ENCODE measurements at places on chromosomes 16 and 17. TPM values are rescaled to one million over a fixed set of nuclear protein-coding genes. Genes with fewer than 3 reads are reported as not detected.

SYNGR3 gene
- 53.5 TPM for total RNA-seq

SPIRE2 gene
- 21.1 TPM for total RNA-seq

KIF19 gene
- total RNA-seq, result 0.60 TPM

CHST4 gene
- total RNA-seq, result 9.9 TPM

CNGB1 gene
- total RNA-seq, result not detected

ATP2C2 gene
- total RNA-seq, result 4.3 TPM

CACNA1H gene
- total RNA-seq, result 38.0 TPM

TOX3 gene
- total RNA-seq, result 17.6 TPM

SHISA9 gene
- total RNA-seq, result 38.8 TPM

C17orf78 gene
- not detected for total RNA-seq

CCL18 gene
- not detected for total RNA-seq

CACNG4 gene
- total RNA-seq, result 2.3 TPM

SPATA32 gene
- 0.15 TPM for total RNA-seq

DNA sequence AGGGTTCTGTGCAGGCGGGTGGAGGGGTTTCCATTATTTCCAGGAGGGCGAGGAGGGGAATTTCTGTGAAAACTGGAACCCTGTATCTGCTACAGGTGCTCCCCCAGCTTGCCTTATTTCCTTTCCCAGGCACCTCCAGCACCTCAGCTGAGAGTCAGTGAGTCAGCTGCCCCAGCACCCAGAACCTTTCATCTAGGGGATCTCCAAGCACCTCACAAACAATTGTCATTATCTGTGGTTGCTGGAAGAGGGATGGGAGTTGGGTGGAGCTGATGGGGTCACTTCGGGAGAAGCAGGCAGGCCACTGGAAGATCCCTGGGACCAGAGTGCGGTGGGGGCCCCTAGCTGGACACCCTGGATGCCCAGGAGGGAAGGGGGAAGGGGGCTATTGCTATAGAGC lies 10.0 kb upstream of the CLUH start:
- H3K4me1 ChIP-seq, result peaks cover 30% of the 10 kb centered on the region
- peaks cover 4% of the 10 kb centered on the region for H3K36me3 ChIP-seq
- H3K27me3 ChIP-seq, result peaks cover 8% of the 10 kb centered on the region
- no peak overlapping the region for H3K27ac ChIP-seq
- H3K4me3 ChIP-seq, result no peak overlapping the region
- no peak for DNase-seq

GRCh38 chr17:20955427-20956323 lies 87.1 kb downstream of the USP22 start:
- no peak overlapping the region for H3K27ac ChIP-seq
- no peak overlapping the region for H3K4me3 ChIP-seq
- no peak for DNase-seq
- peaks cover 9% of the 10 kb centered on the region for H3K4me1 ChIP-seq

- peaks cover 12% of the 10 kb centered on the region for H3K27me3 ChIP-seq
- no peak overlapping the region for H3K4me3 ChIP-seq
- H3K4me1 ChIP-seq, result peaks cover 54% of the 10 kb centered on the region
- H3K36me3 ChIP-seq, result peaks cover 9% of the 10 kb centered on the region
- no peak for DNase-seq
- H3K27ac ChIP-seq, result no peak overlapping the region
Measured at GRCh38 chr17:49760932-49761558, 2.9 kb downstream of the FAM117A start.

- no peak overlapping the region for H3K27ac ChIP-seq
- DNase-seq, result no peak
- no peaks in the 10 kb centered on the region for H3K4me1 ChIP-seq
- no peak overlapping the region for H3K4me3 ChIP-seq
Measured at GRCh38 chr16:48218473-48218872, 25.6 kb upstream of the LONP2 start.

GRCh38 chr16:80656711-80657150 lies 115.9 kb downstream of the DYNLRB2 start:
- H3K27ac ChIP-seq, result no peak overlapping the region
- H3K4me3 ChIP-seq, result no peak overlapping the region
- no peak for DNase-seq
- peaks cover 7% of the 10 kb centered on the region for H3K36me3 ChIP-seq
- no peaks in the 10 kb centered on the region for H3K27me3 ChIP-seq

GRCh38 chr17:21452377-21453143 lies 76.4 kb downstream of the KCNJ12 start:
- peak overlapping the region; percentile 63 for H3K4me3 ChIP-seq
- H3K36me3 ChIP-seq, result no peaks in the 10 kb centered on the region
- H3K4me1 ChIP-seq, result peaks cover 22% of the 10 kb centered on the region
- DNase-seq, result peak; percentile 46

- no peak within 1 kb of the TSS for H3K27ac ChIP-seq
- H3K4me1 ChIP-seq, result peaks cover 14% of the 10 kb centered on the region
- DNase-seq, result peak; percentile 70
Measured at GRCh38 chr17:79023886-79024771, at the start of gene C1QTNF1. C1QTNF1 (plus strand) TSS chr17:79024169; CDS start chr17:79043969, 19,800 bp downstream.

DNA sequence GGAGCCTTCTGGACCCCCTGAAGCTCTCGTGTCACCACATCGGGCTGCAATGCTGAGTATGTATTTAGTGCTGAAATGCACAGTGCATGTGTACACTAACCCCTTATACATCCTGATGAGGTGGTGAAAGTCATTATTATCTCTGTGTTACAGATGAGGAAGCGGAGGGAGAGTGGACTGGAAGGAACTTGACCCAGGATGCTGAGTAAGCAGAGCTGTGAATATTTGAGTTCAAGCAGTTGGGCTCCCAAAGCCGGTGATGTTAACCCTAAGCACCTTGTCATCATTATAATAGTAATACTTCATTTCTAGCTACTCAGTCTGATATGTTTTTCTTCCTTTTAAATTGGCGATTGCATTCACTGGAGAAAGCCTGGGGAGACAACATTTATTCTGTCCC lies 25.9 kb upstream of the NKD1 start:
- H3K4me3 ChIP-seq, result no peak overlapping the region
- no peak overlapping the region for H3K27ac ChIP-seq
- H3K36me3 ChIP-seq, result no peaks in the 10 kb centered on the region
- 0 out of 2 replicates have a peak, but pooled peaks cover 6% of the 10 kb centered on the region for H3K4me1 ChIP-seq
- no peak for DNase-seq
- no peaks in the 10 kb centered on the region for H3K27me3 ChIP-seq

GRCh38 chr17:80591788-80592187 lies 47.1 kb downstream of the RPTOR start:
- H3K4me3 ChIP-seq, result no peak overlapping the region
- peak overlapping the region; percentile 1 for H3K27ac ChIP-seq
- no peak for DNase-seq
- H3K36me3 ChIP-seq, result no peaks in the 10 kb centered on the region
- H3K27me3 ChIP-seq, result no peaks in the 10 kb centered on the region

GRCh38 chr17:82911822-82912221 lies 72.0 kb upstream of the ZNF750 start:
- H3K36me3 ChIP-seq, result peaks cover 34% of the 10 kb centered on the region
- H3K4me3 ChIP-seq, result no peak overlapping the region
- no peaks in the 10 kb centered on the region for H3K27me3 ChIP-seq
- H3K27ac ChIP-seq, result peak overlapping the region; percentile 66

DNA sequence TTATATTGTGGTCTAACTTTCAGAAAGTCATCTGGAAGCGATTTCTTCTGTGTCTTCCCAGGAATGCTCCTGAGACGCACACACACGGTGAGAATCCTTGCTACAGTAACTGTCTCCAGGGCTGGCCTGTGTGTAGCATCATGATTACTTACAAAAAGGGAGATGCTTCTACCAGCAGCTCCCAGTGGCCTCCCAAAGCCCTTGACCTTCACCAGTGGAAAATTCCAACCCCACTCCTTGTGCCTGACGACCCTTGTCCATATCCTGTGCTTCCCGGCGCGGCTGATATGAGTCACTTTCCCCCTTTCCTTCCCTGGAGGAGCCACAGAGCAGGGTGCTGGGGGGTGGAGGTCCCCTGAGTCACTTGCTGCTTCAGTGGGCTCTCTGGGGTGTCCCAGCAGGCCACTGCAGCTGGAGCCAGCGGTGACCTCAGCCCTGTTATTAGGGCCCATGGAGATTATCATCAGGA lies 22.1 kb upstream of the NAT9 start:
- no peaks in the 10 kb centered on the region for H3K27me3 ChIP-seq
- H3K4me1 ChIP-seq, result no peaks in the 10 kb centered on the region
- H3K36me3 ChIP-seq, result peaks cover 15% of the 10 kb centered on the region

GRCh38 chr17:78041386-78042179 lies 83.1 kb downstream of the TNRC6C start:
- H3K4me1 ChIP-seq, result peaks cover 4% of the 10 kb centered on the region
- H3K36me3 ChIP-seq, result peaks cover 46% of the 10 kb centered on the region
- no peak for DNase-seq
- H3K27ac ChIP-seq, result peak overlapping the region; percentile 42
- H3K4me3 ChIP-seq, result no peak overlapping the region

DNA sequence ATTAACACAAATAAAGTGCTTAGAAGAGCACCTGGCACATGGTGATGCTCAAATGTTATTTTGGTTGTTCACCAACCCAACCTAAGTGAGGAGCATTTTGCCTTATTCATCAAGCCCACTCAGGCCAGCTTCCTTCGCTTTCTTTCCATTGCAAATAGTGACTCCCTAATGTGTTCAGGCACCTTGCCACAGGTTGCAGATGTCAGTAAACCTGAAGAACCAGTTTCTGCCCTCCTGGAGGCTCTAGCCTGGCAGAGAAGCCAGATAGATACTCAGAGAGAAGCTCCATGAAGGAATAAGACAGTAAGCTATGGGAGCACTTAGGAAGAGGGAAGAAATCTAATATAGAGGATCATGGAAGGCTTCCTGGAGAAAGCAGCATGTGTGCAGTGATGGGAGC lies 23.9 kb downstream of the GPR139 start:
- no peak for DNase-seq
- H3K4me1 ChIP-seq, result peaks cover 10% of the 10 kb centered on the region
- no peaks in the 10 kb centered on the region for H3K27me3 ChIP-seq
- no peaks in the 10 kb centered on the region for H3K36me3 ChIP-seq
- no peak overlapping the region for H3K4me3 ChIP-seq

- no peak overlapping the region for H3K27ac ChIP-seq
- H3K4me3 ChIP-seq, result no peak overlapping the region
- peaks cover 46% of the 10 kb centered on the region for H3K36me3 ChIP-seq
- H3K4me1 ChIP-seq, result 0 out of 2 replicates have a peak, but pooled peaks cover under 1% of the 10 kb centered on the region
- H3K27me3 ChIP-seq, result no peaks in the 10 kb centered on the region
Measured at GRCh38 chr17:17179371-17179827, 26.7 kb downstream of the PLD6 start.

GRCh38 chr16:78425891-78426510 lies 326.5 kb downstream of the WWOX start:
- H3K27ac ChIP-seq, result no peak overlapping the region
- no peaks in the 10 kb centered on the region for H3K36me3 ChIP-seq
- no peak for DNase-seq
- H3K4me1 ChIP-seq, result peaks cover 3% of the 10 kb centered on the region

DNA sequence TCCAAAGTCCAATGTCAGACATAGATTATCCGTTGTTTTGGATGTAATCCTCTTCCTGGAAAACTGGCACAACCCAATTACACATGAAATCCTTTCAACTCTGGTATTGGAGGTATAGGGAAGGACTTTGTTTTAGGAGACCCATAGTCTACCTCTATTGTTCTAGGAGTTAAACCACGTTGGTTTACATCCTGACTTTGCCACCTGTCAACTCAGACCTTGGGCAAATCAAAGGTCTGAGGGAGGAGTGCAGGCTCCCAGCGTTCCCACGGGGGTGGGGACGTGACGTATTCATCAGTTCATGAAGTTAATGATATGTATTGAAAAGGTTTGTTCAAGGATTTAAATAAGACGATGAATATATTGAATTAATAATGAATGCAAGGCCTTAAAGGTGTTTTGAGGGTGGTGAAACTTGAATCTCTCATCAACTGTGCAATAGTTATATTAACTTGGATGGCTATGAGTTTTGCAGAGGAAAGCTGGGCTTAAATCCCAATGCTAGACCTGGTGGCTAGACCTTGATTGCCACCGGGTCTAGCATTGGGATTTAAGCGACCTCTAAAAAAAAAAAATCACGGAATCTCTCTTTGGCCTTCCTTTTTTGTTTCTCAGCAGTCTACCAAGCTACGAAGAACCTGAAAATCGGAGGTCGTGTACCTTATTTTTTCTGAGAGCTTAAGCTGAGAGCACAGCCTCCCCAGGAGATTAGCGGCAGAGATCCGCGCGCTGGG lies 744 bp upstream of the NF1 start:
- no peak for DNase-seq
- peak overlapping the region; percentile 82 for H3K27ac ChIP-seq
- H3K4me1 ChIP-seq, result peaks cover 19% of the 10 kb centered on the region
- H3K36me3 ChIP-seq, result no peaks in the 10 kb centered on the region

DNA sequence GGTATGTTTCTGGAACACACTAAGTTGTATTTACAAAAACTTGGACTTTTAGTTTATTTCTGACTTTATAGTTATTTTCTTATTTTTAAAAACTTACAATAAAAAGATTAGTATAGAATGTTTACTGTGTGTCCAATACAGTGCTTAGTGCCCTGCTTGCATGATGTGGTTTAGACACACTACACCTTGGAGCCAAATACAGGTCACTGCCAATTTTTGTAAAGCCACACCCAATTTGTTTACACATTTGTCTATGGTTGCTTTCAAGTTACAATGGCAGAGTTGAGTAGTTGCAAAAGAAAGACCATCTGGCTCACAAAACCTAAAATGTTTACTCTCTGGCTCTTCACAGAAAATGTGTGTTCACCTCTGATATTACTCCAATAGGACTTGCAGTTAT lies 807.1 kb downstream of the KCNJ2 start:
- H3K4me3 ChIP-seq, result no peak overlapping the region
- H3K36me3 ChIP-seq, result peaks cover 13% of the 10 kb centered on the region
- H3K27me3 ChIP-seq, result peaks cover 7% of the 10 kb centered on the region
- H3K4me1 ChIP-seq, result peaks cover 6% of the 10 kb centered on the region

- H3K36me3 ChIP-seq, result no peaks in the 10 kb centered on the region
- peaks cover 3% of the 10 kb centered on the region for H3K27me3 ChIP-seq
- H3K4me3 ChIP-seq, result no peak overlapping the region
- no peak overlapping the region for H3K27ac ChIP-seq
Measured at GRCh38 chr16:74850027-74850426, 75.4 kb upstream of the FA2H start.
